ENCODE measurements at places on chromosomes 11 and 22.

- DNase-seq, result no peak
These were observed at the start of gene SCN4B for GRCh38 chr11:118152552-118153471. SCN4B (minus strand) TSS chr11:118152823; CDS start chr11:118152673, 150 bp downstream.

GRCh38 chr22:50445880-50446707 lies 28.7 kb downstream of the SBF1 start:
- no peak for DNase-seq

GRCh38 chr11:129224538-129224937 lies 32.4 kb upstream of the ARHGAP32 start:
- DNase-seq, result no peak

DNA sequence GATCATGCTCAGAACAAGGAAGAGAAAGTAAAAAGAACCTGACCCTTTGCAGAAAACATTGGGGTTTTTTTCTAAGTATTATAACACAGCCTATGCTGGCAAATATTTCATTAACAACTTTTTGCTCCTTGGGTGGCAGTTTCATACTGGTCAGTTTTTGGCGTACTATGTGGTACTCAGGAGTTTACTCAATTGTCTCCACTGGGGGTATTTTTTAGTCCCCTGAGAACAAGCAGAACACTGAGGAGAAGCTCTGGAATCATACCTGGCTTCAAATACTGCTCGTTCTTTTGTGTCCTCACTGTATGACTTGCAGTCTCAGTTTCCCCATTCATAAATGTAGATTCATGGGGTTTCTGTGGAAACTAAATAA lies 90.4 kb downstream of the SERGEF start:
- no peak for DNase-seq

DNA sequence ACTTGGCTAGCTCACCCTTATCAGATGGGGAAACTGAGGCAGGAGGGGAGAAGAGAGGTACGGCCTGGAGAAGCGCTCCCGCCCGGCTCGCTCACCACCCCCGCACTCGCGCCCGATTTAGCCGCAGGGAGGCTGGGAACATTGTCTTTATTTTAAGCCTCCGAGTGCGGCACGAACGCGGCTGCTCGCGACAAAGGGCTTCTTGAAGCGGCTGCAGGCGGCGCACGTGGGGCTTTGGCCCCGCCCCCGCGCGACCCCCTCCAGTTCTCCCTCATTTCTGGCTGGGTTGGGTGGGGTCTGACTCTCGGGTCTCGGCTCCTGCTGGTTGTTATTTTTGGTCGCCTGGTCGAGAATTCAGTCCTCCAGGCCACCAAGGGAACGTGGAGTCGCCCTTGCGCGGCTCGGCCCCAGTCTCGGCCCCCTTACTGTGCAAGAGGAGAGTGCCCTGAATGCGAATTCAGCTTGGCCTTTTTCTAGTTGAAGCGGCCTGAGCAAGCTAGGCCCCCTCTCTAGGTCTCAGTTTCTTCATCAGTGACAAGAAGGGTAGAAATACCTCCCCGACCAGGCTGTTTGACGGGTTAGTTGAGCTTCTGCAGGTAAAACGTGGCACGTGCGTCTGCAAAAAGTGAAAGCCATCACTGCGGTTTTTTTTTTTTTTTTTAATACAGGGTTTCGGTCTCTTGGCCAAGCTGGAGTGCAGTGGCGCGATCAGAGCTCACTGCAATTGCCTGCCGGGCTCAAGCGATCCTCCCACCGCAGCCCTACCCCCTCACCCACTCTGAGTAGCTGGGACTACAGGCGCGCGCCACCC lies 2.6 kb upstream of the CHRM1 start:
- no peak for DNase-seq

DNA sequence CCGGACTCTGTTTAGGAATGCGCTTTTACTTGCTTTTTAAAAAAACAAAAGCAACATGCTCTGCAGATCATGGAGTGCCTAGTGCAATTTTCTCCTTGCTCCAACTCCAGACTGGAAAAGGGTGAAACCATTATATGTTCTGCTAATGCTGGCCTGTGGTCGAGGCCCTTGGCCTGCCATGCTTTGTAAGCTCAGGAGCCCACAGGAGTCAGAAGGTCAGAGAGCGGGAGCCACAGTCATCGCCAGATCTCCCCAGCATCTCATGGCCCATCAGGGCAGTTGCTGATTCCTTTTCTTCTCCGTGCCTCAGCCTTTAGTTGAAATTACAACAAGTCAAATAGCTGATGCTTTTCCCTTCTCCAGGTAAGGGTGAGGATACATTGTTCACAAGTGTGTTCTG lies 80.3 kb downstream of the DDIAS start:
- DNase-seq, result no peak

- DNase-seq, result no peak
These were observed 20.1 kb upstream of the PANX2 start for GRCh38 chr22:50150161-50151129.

DNA sequence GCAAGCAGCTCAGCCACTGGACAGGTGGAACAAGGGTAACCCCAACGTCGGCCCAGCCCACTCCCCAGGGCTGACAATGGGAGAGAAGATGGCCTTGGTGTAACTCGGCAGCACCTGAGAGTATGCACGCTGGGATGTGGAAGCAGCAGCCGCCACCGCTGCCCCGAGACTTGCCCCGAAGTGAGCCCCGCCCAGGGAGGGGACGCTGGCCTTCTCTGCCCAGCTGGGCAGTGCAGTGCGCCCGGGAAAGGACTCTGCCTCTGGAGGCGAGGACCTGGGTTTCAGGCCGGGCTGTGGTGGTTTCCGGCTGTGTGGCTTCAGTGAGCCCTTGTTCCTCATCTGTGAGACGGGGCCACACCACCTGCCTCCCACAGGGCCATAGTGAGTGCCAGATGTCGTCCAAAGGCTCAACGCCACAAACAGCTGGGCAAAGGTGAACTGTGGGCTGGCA lies 8.6 kb upstream of the POLDIP3 start:
- no peak for DNase-seq

- no peak for DNase-seq
These were observed 19.1 kb downstream of the TAB1 start for GRCh38 chr22:39418696-39419095.

DNA sequence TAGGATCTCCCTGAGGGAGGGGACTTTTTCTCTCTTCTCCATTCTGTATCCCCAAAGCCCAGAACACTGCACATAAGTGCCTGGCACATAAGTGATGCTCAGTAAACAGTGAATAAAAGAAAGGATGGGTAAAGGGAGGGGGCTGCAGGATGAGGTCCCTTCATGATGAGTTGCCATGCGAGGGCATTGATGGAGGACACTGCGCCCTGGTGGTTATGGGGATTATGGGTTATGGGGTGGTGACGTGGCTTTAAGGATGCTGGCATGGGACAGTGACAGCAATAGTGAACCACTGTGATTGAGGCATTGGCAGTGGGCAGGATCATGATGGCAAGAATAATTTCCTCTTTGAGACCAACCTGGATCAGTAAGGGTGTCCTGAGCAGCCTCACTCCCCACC lies 43.9 kb upstream of the LRRC32 start:
- DNase-seq, result no peak

GRCh38 chr11:2525166-2525861 lies 80.5 kb downstream of the KCNQ1 start:
- no peak for DNase-seq

- DNase-seq, result peak; percentile 71
These were observed 72.4 kb downstream of the ZNRF3 start for GRCh38 chr22:28955817-28956216.

DNA sequence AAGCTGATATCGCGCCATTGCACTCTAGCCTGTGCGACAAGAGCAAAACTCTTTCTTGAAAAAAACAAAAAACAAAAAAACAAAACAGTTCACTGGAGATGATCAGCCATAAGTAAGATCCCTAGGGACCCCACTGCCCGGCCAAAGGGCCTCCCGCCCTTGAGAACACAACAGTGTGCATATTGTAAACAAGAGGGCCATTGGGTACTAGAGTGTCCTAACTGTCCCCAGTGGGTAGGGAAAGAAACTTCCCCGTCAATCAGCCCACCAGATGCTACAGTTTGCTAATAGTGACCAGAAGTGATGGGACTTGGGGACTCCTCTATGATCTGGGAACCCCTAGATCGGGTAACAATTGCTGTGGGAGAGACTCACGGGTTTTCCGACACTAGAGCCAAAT lies 3.7 kb upstream of the ACY3 start:
- DNase-seq, result no peak

DNA sequence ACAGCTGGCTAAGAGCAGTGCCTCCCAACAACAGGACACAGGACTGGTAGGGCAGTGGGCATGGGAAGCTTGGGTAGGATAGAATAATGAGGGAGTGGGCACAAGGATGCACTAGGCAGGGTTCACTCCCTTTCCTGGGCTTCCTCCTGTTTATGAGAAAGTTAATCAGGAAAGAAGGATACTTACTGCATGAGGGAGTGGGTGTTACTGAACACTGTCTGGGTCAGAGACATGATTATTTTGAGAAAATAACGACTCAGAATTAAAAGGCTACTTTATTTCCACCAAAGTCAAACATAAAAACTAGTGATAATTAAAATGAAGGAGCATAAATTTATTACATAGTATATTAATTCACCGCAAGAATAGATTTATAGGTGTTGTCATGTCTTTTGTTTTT lies 35.8 kb downstream of the NCAM1 start:
- DNase-seq, result no peak

GRCh38 chr11:3356858-3357257 lies 22.1 kb downstream of the ZNF195 start:
- no peak for DNase-seq

DNA sequence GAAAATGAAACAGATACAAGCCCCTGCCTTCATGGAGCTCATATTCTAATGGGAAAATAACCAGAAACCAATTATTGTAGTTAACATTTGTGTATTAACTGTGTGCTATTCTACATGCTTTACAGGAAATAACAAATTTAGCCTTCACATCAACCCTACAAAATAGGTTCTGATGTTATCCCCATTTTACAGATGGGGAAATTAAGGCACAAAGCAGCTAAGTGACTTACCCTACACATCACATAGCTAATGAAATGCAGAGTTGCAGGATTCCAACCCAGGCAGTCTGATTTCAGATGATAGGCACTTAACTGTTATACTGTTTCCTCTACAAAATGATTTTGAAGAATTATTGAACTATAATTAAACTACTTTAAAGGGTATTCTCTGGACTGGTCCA lies 43.7 kb downstream of the KMT5B start:
- no peak for DNase-seq

DNA sequence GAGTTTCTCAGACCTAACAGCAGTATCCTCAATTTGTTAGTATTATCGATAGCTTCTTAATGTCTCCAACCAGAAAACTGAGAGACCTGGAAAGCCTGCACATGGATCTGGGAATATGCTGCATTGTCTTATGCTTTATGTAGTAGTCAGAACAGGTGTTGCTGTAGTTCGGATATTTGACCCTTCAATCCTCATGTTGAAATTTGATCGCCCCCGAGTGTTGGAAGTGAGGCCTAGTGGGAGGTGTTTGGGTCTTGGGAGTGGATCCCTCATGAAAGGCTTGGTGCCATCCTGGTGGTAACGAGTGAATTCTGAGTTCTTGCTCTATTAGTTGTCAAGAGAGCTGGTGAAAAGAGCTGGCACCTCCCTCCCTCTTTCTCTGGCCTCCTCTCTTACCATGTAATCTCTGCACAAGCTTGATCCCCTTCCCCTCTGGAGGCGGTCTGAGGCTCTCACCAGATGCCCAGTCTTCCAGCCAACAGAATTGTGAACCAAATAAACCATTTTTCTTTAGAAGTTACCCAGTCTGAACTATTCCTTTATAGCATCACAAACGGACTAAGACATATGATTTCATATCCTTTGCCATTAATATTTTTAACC lies 227.1 kb downstream of the DDX10 start:
- DNase-seq, result no peak

DNA sequence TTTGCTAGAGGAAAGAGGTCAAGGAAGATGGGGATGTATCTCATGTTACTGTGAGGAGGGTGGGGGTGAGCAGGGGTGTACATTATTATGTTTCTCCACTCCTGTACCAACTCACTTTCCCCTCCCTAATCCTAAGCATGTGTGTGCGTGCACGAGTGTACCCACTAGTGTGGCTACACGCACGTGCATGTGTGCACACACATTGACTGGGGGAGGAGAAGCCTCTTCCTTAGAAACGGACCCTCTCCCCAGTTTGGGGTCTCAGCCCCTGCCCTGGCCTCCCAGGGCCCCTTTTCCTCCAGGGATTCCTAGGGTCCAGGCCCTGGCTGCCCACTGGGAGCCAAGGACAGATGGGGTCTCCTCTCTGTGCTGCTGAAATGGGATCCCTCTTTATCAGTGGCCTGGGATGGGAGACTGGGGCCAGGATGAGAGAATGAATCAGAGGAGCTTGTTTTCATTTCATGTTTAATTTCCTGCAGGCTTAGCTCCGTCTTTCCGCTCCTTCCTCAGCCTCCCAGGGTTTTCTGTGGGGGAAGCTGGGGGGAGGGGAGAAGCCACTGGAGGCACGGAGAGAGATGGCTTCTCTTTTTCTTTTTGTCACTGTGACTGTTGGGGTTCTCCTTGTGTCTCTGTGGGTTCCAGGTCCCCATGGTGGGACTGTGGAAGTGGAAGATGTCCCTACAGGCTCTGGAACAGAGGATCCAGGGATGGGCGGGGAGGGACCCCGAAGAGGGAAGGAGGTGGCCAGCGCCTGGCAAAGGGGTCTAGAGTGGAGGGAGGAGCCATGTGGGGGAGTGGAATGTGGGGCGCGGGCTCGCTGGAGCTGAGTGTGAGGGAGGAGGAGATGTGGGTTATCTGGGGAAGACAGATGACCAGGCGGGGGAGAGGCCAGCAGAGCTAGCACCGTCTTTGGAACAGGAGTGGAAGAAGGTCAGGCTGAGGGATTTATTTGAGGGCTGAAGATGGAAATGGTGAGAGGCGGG lies 40.3 kb downstream of the ALX4 start:
- no peak for DNase-seq

DNA sequence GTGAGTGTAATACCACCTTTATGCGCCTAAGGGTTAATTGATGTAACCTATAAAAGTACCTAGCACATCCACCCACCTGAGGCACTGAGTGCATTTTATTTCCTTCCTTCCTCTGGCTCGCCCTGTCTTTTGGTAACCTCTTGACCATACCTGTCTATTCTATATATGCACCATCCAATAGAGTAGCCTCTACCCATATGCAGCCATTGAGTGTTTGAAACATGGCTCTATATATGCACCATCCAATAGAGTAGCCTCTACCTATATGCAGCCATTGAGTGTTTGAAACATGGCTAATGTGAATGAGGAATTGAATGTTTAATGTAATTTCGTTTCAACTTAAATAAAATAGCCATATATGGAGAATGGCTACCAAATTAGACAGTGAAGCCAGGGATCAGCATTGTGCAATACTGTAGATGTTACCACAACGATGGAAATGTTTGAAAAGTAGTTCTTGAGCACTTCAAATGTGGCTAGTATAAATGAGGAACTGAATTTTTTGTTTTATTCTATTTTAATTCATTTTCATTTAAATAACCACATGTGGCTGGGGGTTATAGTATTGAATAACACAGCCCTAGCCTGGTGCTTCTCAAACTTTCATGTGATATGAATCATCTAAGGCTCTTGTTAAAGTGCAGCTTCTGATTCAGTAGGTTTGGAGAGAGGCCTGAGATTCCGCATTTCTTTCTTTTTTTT lies 33.8 kb downstream of the SLC35F2 start:
- no peak for DNase-seq

GRCh38 chr22:44709881-44710392 lies 7.9 kb downstream of the PRR5 start:
- peak; percentile 31 for DNase-seq
